CD8-positive, alpha-beta memory T cell (primary cell): ENCODE measurements at places on chromosomes 2 and 18. TPM values are rescaled to one million over a fixed set of nuclear protein-coding genes. Genes with fewer than 3 reads are reported as not detected.

GRCh38 chr18:76364282-76365259 lies 130.5 kb downstream of the ZNF516 start:
- DNase-seq, result no peak

DNA sequence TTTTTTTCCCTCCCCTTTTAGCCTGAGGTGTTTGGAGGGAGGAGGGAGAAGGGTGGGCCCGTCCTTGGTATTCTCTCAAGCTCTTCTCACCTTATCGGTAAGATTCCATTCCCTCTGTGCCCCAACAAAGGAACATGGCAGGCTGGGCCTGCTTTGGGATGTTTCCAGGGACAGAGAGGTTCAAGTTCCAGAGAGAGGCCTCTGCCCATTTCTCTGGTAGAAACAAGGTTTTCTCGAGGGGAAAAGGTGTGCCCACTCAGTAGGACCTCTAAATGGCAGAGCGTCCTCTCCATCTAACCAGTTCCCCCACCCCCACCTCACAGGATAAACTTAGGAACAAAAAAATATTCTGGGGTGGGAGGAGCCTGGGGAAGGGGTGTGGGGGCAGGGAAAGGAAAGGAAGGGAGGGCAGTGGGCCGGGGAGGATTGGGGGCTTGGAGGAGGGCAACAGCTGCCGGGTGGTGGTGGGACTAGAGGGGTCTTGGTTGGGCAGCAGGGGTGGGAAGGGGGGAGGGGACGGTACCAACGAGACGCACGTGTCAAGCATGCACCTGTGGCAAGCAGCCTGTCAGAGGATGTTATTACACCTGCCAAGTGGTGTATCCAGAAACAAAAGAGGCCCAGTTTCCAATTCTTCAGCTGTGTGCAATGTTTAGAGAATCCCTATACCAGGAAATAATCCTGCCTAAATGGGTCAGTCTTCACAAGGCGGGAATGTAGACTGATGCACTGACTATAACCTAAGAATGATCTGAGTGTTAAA lies 2.1 kb downstream of the PCBP1 start:
- no peak for DNase-seq

DNA sequence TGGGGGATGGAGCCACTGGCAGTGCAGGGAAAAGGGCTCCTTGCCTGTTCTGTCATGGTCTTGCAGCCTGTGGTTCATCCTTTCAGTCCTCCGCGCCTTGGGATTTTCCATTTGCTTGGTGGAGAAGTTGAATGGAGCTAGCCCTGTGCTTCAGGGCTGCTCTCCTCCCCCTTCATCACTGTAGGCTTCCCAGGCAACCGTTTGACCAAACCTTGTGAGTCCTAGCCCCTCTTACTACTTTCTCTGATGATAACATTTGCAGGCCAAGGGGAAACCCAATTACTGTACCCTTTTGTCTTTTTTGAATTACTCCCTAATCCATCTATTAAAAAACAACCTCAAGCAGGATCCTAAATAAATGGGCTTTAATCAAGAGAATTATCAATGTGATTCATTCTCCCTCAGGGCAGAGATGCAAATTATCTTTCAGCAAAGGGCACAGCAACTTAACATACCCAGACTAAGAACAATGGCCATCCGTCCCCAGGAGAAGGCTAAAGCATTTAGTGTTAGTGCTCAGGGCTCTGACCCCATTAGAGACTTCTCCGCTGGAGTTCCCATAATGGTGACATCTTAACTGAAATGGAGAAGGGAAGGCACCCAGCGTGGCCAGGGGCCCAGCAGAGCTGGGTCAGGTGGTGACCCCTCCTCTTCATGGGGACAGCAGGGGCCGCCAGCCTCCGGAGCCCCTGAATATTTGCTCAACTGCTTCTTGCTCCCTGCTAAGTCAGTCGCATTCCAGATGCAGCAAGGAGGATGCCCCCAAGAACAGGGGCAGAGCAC lies 40.7 kb downstream of the RHOB start:
- DNase-seq, result no peak

DNA sequence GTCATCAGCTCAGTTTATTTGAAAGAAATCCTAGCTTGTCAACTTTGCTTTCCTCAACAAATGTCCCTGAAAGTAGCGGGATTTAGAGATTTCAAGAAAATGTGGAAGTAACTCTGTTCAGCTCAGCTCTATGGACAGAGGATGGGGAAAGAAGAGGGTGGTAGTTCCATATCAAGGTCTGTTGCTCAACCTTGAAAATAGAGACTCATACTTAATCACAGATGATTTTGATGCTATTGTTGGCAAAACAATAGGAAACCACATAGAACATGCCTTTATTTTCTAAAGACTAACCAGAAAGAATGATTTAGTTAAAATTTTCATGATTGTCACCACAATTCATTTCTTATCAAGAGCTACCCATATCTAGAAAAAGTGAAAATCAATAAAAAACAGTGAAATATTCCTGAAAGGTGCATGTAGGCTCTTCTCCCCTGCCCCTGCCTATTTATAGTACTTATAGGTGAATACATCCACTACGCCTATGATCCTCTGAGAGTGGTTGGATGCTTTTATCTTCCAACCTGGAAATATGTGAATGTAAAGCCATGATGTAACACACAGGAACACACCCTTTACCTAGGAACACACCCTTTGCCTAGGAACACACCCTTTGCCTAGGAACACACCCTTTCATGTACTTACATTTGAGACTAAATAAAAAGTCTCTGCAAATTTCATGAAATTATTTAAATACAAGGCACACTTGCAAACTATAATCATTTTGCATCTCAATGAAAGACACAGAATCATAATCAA lies 65.8 kb downstream of the ETAA1 start:
- DNase-seq, result no peak

- no peak for DNase-seq
These were observed 235.0 kb downstream of the CAMKMT start for GRCh38 chr2:44596537-44597320.

GRCh38 chr2:68468801-68469200 lies 1.4 kb downstream of the APLF start:
- no peak for DNase-seq

DNA sequence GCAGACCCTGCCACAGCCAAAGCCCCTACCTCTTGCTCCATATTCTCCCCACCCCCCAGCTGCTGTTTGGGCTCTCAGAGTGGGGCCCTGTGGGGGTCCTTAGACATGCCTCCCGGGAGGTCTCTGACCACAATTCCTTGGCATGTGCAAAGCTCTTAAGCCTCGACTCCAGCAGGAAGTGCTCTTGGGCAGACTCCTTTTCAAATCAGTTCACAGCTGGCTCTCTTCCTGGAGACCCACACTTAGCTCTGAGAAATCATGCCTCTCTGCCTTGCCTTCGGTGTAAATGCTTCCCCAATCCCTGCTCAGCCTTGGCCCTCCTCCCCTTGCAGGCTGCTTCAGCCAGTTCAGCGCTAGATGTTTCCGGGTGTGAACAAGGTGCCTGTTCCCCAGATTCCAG lies 46.9 kb downstream of the NGEF start:
- DNase-seq, result no peak

- DNase-seq, result no peak
These were observed 263.6 kb upstream of the SALL3 start for GRCh38 chr18:78716022-78716421.

GRCh38 chr18:77132369-77133050 lies at the start of gene MBP:
MBP (minus strand) TSS chr18:77132783; CDS start chr18:77105261, 27,522 bp downstream.
- peak; percentile 67 for DNase-seq

GRCh38 chr2:37343537-37344434 lies 644 bp upstream of the QPCT start:
- no peak for DNase-seq

- DNase-seq, result no peak
These were observed 272.0 kb downstream of the MYCN start for GRCh38 chr2:16212321-16212720.

DNA sequence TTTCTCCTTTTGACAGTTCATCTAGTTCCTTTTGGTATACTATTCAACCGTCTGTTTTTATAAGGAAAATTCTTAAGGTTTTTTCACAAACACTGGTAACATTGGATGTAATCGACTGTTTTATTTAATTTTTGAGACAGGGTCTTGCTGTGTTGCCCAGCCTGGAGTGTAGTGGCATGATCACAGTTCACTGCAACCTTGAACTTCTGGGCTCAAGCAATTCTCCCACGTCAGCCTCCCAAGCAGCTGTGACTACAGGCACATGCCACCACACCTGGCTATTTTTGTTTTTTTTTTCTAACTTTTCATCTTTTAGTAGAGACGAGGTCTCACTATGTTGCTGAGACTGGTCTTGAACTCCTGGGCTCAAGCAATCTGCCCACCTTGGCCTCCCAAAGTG lies 104.4 kb upstream of the DNMT3A start:
- no peak for DNase-seq

DNA sequence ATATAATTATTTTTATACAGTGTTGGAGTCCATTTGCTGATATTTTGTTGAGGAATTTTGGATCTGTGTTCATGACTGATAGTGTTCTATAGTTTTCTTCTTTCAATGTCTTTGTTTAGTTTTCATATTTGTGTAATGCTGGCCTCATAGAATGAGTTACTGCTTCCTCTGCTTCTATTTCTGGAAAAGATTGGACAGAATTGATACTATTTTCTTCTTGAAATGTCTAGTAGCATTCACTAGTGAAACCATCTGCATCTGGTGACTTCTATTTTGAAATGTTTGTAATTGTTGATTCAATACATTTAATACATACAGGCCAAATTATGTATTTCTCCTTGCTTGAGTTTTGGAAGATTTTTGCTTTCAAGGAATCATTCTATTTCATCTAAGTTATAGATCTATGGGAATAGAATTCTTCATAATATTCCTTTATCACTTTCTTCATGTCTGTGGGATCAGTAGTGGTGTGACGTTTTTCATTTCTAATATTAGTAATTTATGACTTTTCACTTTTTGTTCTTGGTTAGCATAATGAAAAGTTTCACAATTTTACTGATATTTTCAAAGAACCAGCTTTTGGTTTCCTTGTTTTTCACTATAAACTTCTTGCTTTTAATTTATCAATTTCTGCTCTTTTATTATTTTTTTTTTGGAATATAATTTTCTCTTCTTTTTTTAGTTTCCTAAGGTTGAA lies 509.9 kb upstream of the VRK2 start:
- DNase-seq, result no peak

DNA sequence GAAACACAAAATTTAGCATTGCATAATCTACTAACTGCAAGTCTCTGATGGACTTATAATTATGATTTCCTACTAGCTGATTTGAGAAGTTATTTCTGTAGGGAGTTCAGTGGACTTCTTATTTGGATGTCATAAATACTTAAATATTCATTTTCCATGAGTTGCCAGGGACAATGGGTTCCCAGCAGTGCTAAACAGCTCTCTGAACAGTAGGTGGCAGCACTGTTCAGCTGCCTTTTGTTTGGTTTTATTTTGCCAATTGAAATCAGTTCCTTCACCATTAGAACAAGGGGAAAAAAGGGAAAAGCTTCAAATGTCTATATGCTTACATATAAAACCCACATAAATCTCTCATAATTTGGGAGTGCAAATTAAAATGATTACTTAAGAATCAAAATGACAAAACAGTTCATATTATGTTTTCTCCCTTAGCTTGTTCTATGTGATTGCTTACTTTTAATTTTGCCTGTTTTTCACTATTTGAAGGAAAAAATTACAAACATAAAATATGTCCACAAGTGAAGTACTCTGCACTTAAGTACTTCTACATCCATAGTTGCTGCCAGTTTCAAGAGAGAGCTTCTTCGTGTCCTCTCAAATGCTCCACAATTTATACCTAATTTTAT lies 898.9 kb downstream of the CPS1 start:
- DNase-seq, result no peak

GRCh38 chr2:98090951-98091350 lies 4.0 kb downstream of the VWA3B start:
- no peak for DNase-seq

DNA sequence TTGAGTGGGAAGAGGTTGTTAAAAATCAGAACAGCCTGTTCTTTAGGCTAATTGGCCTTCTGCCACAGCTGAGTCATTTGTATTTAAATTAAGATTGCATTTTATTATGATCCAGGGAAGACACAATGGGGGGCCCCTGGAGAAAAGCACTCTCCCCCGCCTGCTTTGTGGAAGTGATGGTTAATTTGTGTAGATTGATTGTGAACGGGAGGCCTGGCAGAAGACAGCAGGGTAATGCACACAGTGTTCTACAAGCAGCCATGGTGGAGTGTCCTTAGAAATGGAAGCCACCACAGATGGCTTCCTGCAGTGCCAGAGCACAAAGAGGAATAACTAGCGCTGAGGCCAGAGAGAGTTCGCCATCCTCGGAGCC lies 19.6 kb downstream of the RAMP1 start:
- DNase-seq, result no peak

- no peak for DNase-seq
These were observed 6.9 kb upstream of the IGFBP2 start for GRCh38 chr2:216626168-216626874.

DNA sequence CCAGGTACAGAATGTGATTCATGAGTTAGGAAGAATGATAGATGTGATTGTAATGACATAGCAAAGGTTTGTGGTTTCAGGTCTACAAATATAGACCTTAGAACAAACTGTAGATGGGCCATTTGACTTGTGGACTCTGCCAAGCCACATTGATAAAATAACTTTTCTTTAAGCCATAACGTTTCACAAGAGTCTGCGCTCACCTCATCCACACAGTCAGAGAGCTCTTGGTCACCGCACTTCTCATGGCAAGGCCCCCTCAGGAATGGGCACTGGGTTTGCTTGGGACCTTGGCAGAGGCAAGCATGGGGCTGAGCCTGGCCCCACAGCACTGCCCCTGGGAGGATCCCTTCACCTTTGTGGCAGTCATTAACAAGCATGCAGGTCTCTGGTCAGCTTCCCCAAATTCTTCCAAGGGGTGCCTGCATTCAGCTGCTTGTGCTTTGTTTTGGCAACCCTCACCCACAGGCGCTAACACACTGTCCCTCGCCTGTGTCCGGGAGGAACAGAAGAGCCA lies 14.0 kb downstream of the ARMC9 start:
- no peak for DNase-seq

- DNase-seq, result no peak
These were observed 133.6 kb downstream of the PHLPP1 start for GRCh38 chr18:62848946-62849345.

DNA sequence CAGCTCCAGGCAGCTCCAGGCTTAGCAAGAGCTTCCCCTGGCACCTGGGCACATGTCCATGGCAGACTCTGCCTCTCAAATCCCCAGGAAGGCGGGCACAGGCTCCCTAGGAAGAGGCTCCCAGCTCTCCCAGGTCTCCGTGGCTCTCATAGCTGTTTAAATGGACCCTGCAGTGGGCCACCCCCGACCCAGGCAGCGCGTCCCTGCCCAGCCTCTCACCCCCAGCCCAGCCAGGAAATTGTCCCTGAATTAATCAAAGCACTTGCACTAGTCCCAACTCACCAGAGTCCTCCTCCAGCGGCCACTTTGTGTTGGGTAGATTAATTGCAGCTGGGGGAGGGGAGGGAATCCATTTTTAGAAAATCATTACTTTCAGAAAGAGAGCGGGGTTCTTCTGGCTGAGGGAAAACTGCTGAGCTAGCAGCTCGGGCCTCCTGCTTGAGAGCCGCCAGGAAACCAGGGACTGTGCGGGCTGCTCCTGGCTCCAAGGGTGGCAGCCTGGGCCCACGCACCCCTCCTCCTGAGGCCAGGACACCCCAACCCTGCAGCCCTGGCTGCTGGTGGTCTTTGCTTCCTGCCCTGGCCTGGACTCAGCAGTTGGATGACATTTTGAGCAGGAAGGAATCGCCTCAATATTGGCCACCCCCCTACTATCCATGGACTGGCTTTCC lies 36.0 kb downstream of the SMAD7 start:
- DNase-seq, result no peak

STEAP3 gene
- total RNA-seq, result 0.11 TPM

EPB41L3 gene
- total RNA-seq, result 1.8 TPM

ZC3H8 gene
- total RNA-seq, result 32.0 TPM

FSHR gene
- not detected for total RNA-seq

MEIS1 gene
- not detected for total RNA-seq

LTBP1 gene
- not detected for total RNA-seq

KATNAL2 gene
- 0.82 TPM for total RNA-seq

CCDC148 gene
- total RNA-seq, result 0.40 TPM

SNTG2 gene
- 1.7 TPM for total RNA-seq

CAPN10 gene
- total RNA-seq, result 36.1 TPM
